Uterus (tissue), 4 donors: ENCODE measurements at places on chromosomes 16 and 17. TPM values are rescaled to one million over a fixed set of nuclear protein-coding genes. Genes with fewer than 3 reads are reported as not detected.

DNA sequence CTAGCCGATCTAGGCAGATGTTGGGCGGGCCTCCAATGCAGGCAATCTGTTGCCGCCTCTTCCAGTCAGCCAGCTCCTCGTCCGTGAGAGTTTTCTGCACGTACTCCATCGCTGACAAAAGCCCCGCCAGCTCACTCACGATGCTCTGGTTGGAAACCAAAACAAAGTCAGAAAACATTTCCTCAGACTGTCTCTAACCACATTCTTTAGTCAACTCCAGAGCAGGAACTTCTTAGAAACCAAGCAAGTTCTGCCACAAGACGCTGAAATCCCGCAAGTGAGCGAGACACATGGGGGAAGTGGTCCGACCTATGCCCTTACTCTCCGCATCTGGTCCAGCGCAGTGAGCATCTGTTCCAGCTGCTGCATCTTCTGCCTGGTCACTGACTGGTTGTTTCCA lies 49.1 kb downstream of the STAT5A start:
- H3K36me3 ChIP-seq, result no peaks in the 10 kb centered on the region
- no peaks in the 10 kb centered on the region for H3K4me1 ChIP-seq
- no peaks in the 10 kb centered on the region for H3K27me3 ChIP-seq
- DNase-seq, result no peak
- no peak overlapping the region for H3K27ac ChIP-seq

DNA sequence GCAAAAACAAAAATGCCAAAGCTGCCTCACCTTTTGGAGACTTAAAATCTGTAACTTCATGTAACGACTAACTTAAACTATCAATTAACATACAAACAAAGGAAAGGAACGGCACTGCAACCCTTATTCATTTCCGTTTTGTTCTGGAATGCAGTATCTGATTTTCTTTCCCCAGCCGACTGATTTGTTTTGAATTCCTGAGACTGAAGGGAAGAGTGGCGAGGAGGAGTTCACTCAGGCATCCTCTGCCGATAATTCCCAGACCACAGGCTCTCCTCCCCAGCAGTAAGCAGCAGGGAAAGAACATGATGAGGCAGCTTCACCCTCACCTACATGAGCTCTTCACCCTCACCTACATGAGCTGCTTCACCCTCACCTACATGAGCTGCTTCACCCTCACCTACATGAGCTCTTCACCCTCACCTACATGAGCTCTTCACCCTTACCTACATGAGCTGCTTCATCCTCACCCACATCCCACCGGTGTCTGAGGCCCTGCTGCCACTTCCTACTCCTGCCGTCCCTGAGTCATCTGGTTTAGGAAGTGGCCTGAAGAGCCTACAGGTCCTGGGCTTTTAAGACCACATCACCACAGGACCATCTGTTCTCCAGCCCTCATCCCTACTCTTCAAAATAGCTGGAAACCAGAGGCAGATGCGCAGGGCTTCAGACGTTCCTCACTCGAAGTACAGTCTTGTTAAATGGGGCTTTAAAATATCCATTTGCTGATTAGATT lies 168.0 kb upstream of the RPH3AL start:
- H3K27ac ChIP-seq, result no peak overlapping the region
- no peak overlapping the region for H3K4me3 ChIP-seq
- DNase-seq, result no peak
- no peaks in the 10 kb centered on the region for H3K27me3 ChIP-seq
- H3K36me3 ChIP-seq, result no peaks in the 10 kb centered on the region
- no peaks in the 10 kb centered on the region for H3K4me1 ChIP-seq

DNA sequence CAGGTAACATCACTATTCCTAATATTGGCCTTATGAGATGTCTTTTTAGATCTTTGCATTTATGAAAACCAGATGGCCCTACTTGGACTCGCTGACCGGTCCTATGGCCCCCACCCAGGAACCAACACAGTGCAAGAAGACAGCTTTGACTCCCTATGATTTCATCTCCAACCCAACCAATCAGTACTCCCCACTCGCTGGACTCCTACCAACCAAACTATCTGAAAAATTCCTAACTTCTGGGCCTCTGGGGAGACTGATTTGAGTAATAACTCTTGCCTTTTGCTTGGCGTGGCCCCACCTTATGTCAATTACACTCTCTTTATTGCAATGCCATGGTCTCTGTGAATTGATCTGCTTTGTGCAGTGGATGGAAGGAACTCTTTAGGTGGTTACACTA lies 828.9 kb downstream of the CDH11 start:
- no peak for DNase-seq
- H3K4me1 ChIP-seq, result no peaks in the 10 kb centered on the region
- H3K27me3 ChIP-seq, result no peaks in the 10 kb centered on the region
- no peak overlapping the region for H3K27ac ChIP-seq
- H3K36me3 ChIP-seq, result no peaks in the 10 kb centered on the region
- no peak overlapping the region for H3K4me3 ChIP-seq

- peak; percentile 37 for DNase-seq
- no peaks in the 10 kb centered on the region for H3K27me3 ChIP-seq
- peaks cover 8% of the 10 kb centered on the region for H3K4me1 ChIP-seq
- H3K27ac ChIP-seq, result peak overlapping the region; percentile 84
Measured at GRCh38 chr16:75304521-75305363, 53.3 kb upstream of the BCAR1 start.

The ZSCAN10 gene
- total RNA-seq, result not detected

The TIGD7 gene
- total RNA-seq, result 6.9 TPM

- no peaks in the 10 kb centered on the region for H3K27me3 ChIP-seq
- no peak overlapping the region for H3K4me3 ChIP-seq
- no peak overlapping the region for H3K27ac ChIP-seq
- no peaks in the 10 kb centered on the region for H3K36me3 ChIP-seq
- DNase-seq, result no peak
Measured at GRCh38 chr17:7911116-7911515, 5.0 kb downstream of the RNF227 start.

DNA sequence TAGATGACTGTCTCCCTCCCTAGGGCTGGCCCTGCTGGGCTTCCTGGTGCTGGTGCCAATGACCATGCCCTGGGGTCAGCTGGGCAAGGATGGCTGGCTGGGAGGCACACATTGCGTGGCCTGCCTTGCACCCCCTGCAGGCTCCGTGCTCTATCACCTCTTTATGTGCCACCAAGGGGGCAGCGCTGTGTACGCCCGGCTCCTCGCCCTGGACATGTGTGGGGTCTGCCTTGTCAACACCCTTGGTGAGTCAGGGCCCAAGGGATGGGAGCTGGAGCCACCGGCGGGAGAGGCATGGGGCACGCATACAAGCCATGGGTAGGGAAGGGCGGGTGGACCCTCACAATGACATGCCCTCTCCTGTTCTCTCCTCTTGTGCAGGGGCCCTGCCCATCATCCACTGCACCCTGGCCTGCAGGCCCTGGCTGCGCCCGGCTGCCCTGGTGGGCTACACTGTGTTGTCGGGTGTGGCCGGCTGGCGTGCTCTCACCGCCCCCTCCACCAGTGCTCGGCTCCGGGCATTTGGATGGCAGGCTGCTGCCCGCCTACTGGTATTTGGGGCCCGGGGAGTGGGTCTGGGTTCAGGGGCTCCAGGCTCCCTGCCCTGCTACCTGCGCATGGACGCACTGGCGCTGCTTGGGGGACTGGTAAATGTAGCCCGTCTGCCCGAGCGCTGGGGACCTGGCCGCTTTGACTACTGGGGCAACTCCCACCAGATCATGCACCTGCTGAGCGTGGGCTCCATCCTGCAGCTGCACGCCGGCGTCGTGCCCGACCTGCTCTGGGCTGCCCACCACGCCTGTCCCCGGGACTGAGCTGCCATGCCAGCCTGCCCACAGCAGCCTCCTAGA lies 2.2 kb downstream of the PAQR4 start:
- H3K27me3 ChIP-seq, result peaks cover 4% of the 10 kb centered on the region
- H3K27ac ChIP-seq, result no peak overlapping the region
- H3K4me1 ChIP-seq, result peaks cover 23% of the 10 kb centered on the region

- H3K4me1 ChIP-seq, result no peaks in the 10 kb centered on the region
- H3K27ac ChIP-seq, result no peak overlapping the region
- H3K27me3 ChIP-seq, result no peaks in the 10 kb centered on the region
- no peaks in the 10 kb centered on the region for H3K36me3 ChIP-seq
- no peak for DNase-seq
Measured at GRCh38 chr16:51875834-51876600, 670.9 kb downstream of the TOX3 start.

The C17orf50 gene
- not detected for total RNA-seq

The SLC52A1 gene
- total RNA-seq, result not detected

The WIPF2 gene
- 10.1 TPM for total RNA-seq

DNA sequence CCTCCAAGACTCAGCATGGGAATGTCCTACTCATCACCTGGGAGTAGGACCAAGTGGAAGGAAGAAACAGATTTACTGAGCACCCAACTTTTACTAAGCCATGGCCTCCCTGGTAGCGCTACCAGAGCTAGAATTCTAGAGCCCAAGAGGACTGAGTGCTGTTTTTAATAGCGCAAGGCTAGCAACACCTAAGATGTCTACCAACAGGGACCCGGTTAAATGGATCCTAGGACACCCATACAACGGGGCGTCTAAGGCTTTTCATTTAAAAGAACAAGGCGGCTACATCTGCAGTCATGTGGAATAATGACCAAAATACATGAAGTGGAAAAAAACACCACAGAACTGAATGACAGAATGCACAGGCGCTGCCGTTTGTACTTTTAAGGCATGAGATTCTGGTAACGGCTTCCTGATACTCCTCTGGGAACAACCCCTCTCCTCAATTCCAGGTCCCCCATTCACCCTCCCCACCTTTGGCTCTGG lies 5.1 kb downstream of the GGA2 start:
- peak overlapping the region; percentile 28 for H3K27ac ChIP-seq
- H3K4me3 ChIP-seq, result no peak overlapping the region
- no peaks in the 10 kb centered on the region for H3K36me3 ChIP-seq
- no peak for DNase-seq

DNA sequence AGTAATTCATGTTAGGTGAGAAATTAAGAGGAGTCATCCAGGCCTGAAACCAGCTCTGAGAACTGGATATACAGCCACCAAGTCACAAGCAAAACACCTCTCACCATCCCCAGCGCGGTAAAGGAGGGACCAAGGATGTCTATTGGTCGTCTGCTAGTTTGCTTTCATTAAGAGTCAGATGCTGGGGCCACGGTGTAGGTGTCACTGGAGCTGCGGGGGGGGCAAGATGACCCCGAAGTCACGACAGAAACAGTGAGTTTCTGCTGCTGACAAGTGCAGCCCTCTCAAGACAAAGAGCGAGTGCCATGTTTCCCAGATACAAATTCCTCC lies 790 bp downstream of the NCBP3 start:
- no peak for DNase-seq
- peak overlapping the region; percentile 84 for H3K27ac ChIP-seq
- H3K27me3 ChIP-seq, result no peaks in the 10 kb centered on the region
- no peaks in the 10 kb centered on the region for H3K4me1 ChIP-seq
- no peaks in the 10 kb centered on the region for H3K36me3 ChIP-seq

The SULT1A3 gene
- 5.4 TPM for total RNA-seq

DNA sequence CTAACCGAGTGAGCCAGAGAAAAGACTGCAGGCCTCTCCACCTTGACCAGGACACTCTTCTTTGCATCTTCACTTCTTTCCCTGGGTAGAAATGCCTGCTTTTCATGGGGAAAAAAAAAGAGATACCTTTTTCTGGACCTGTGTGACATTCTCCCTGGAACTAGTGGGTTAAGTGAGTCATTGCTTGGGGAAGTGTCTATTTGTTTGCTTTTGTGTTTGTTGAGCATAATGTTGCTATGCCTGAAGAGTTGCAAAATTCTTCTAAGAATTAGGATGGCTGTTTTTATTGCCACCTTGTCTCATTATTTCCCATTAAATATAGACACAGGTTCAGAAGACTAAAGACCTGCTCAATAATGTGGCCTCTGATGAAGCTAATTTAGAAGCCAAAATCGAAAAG lies 18.8 kb downstream of the CLUAP1 start:
- no peaks in the 10 kb centered on the region for H3K36me3 ChIP-seq
- H3K27ac ChIP-seq, result peak overlapping the region; percentile 87
- DNase-seq, result no peak
- H3K27me3 ChIP-seq, result no peaks in the 10 kb centered on the region
- H3K4me1 ChIP-seq, result peaks cover 4% of the 10 kb centered on the region

DNA sequence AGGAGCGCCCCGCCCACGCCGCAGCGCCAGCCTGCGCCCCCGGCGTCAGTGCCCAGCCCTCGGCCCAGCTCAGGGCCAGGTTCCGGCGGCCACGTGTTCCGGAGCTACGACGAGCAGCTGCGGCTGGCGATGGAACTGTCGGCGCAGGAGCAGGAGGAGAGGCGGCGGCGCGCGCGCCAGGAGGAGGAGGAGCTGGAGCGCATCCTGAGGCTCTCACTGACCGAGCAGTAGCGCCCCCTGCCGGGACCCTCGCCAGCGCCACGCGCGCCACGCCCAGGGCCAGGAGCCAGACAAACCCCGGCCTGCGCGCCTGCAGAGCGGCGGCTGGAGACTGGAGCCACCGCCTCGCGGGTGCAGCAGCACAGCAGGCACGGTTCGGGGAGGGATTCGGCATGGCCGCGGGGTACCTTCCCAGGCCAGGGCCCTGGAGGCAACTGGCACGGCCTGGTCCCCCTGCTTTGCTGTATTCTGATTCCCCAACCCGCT lies 9.3 kb downstream of the CORO6 start:
- no peak overlapping the region for H3K4me3 ChIP-seq
- DNase-seq, result peak; percentile 90
- H3K4me1 ChIP-seq, result no peaks in the 10 kb centered on the region

- no peak for DNase-seq
- peak overlapping the region; percentile 68 for H3K27ac ChIP-seq
- peak overlapping the region; percentile 54 for H3K4me3 ChIP-seq
- no peaks in the 10 kb centered on the region for H3K36me3 ChIP-seq
- peaks cover 7% of the 10 kb centered on the region for H3K4me1 ChIP-seq
Measured at GRCh38 chr17:19744492-19744891, 3.6 kb downstream of the ALDH3A1 start.

DNA sequence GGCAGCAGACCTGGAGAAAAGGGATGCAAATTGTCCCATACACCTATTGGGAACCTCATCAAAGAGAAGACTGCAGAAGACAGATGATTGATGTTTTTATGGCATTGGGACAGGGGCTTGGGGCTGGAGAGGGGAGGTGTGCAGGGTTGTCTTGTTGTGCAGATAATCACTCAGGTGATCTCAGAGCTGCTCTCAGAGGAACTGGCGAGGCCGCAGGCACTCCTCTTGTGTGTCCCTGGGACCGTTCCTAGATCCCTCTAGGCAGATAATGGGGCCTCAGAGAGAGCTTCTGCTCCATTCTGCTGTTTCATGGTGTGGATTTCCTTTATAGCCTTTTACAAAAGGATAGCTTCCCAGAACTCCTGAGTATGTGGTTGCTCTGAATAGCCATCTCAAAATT lies 1.6 kb downstream of the RNF213 start:
- no peak overlapping the region for H3K4me3 ChIP-seq
- H3K36me3 ChIP-seq, result no peaks in the 10 kb centered on the region
- H3K27ac ChIP-seq, result peak overlapping the region; percentile 95
- no peaks in the 10 kb centered on the region for H3K4me1 ChIP-seq
- no peaks in the 10 kb centered on the region for H3K27me3 ChIP-seq
- DNase-seq, result no peak

DNA sequence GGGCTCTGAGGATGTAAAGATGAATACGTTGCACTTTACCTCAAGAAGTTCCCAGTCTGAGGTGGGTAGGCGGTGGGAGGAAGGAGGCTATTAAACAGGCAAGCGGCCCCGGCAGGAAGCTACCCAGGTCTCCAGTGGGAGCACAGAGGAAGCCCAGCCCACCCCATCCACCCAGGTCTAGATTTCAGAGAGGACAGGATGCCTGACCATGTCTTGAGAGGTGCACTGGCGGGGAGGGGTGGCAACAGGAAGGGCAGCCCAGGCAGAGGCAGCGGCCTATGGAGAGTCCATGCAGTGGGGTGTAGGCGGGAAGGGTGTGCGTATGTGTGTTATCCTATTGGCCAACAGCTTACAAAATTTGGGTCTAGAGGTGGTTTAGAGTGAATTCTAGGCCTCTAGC lies 13.9 kb downstream of the SARM1 start:
- no peaks in the 10 kb centered on the region for H3K36me3 ChIP-seq
- no peak for DNase-seq
- no peaks in the 10 kb centered on the region for H3K4me1 ChIP-seq
- H3K27ac ChIP-seq, result no peak overlapping the region
- no peaks in the 10 kb centered on the region for H3K27me3 ChIP-seq
- H3K4me3 ChIP-seq, result no peak overlapping the region
